Thyroid gland (tissue), 4 donors: ENCODE measurements at places on chromosomes 1 and 21. TPM values are rescaled to one million over a fixed set of nuclear protein-coding genes. Genes with fewer than 3 reads are reported as not detected.

Gene DNAJC6
- 9.2 TPM for total RNA-seq

Gene DOP1B
- 16.2 TPM for total RNA-seq

GRCh38 chr1:9253453-9254105 lies 19.0 kb downstream of the H6PD start:
- no peak for DNase-seq
- H3K36me3 ChIP-seq, result no peaks in the 10 kb centered on the region
- H3K27ac ChIP-seq, result no peak overlapping the region
- peaks cover 23% of the 10 kb centered on the region for H3K4me1 ChIP-seq

- no peaks in the 10 kb centered on the region for H3K27me3 ChIP-seq
- H3K4me1 ChIP-seq, result no peaks in the 10 kb centered on the region
- H3K27ac ChIP-seq, result no peak overlapping the region
- H3K36me3 ChIP-seq, result peaks cover 6% of the 10 kb centered on the region
Observed at GRCh38 chr1:92343061-92343460, 44.2 kb downstream of the RPAP2 start.

DNA sequence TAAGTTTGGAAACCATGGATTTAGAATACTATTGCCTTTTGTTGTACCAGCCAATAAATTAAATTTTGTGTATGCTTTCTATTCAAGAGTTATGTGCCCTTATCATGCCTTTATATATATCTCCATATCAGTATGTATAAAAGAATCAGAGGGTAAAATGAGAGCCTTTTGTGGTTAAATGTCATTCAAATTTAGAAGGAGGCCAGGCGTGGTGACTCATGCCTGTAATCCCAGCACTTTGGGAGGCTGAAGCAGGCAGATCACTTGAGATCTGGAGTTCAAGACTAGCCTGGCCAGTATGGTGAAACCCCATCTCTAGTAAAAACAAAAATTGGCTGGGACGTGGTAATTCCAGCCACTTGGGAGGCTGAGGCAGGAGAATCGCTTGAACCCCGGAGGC lies 88.9 kb downstream of the XPR1 start:
- H3K36me3 ChIP-seq, result no peaks in the 10 kb centered on the region
- no peak for DNase-seq
- H3K27me3 ChIP-seq, result no peaks in the 10 kb centered on the region
- no peak overlapping the region for H3K4me3 ChIP-seq
- H3K27ac ChIP-seq, result no peak overlapping the region

DNA sequence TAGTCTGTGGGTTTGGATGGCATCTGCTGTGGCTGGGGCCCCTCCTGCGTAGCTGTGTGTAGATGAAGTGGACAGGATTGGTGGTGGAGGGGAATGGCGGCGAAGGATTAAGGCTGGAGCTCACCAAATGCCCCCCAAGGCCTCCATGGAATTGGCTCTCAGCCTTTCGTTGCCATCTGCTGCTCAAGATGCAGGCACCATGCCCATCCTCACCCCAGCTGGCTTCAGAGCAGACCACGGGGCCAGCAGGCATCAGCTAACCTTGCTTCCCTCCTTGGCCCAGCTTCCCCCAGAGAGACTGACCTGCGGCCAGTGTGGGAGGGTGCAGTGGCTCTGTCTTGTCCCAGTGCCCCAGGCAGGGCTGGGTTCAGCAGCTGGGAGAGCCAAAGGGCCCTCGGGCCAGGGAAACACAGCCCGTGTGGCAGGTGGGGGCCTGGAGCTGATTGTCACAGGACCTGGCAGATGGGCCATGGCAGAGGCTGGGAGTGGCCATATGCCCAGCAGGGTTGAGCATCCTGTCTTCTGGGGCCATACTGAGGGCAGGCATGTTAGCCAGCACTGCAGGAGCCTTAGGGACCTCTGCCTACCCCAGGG lies 66.8 kb upstream of the ACTL8 start:
- no peaks in the 10 kb centered on the region for H3K4me1 ChIP-seq
- no peaks in the 10 kb centered on the region for H3K27me3 ChIP-seq
- peaks cover 3% of the 10 kb centered on the region for H3K36me3 ChIP-seq
- no peak overlapping the region for H3K27ac ChIP-seq
- no peak overlapping the region for H3K4me3 ChIP-seq

Gene SLC1A7
- 0.13 TPM for total RNA-seq

DNA sequence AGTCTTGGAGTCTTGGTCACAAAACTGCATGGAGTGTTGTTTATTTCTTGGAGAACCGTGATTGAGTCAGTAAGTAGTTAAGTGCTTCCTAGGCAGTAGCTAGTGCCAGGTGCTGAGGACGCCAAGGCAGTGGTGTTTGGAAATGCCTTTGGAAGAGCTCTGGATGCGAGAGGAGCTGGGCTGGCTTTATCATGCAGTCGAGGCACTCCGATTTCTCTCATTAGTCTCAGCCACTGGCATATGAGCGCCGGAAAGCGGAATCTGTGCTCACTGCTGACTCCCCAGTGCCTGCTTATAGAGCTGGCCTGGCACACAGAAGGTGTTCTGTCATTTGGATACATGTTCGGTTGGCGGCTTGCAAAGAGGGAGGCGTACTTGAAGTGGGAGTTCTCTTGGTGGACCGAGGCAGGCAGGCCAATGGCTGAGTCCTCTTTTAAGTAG lies 3.6 kb downstream of the TENT5C start:
- no peak overlapping the region for H3K4me3 ChIP-seq
- no peaks in the 10 kb centered on the region for H3K36me3 ChIP-seq
- no peaks in the 10 kb centered on the region for H3K27me3 ChIP-seq

- no peaks in the 10 kb centered on the region for H3K4me1 ChIP-seq
- no peak overlapping the region for H3K27ac ChIP-seq
- H3K27me3 ChIP-seq, result no peaks in the 10 kb centered on the region
Observed at GRCh38 chr1:173302890-173303829, 96.0 kb upstream of the TNFSF4 start.

DNA sequence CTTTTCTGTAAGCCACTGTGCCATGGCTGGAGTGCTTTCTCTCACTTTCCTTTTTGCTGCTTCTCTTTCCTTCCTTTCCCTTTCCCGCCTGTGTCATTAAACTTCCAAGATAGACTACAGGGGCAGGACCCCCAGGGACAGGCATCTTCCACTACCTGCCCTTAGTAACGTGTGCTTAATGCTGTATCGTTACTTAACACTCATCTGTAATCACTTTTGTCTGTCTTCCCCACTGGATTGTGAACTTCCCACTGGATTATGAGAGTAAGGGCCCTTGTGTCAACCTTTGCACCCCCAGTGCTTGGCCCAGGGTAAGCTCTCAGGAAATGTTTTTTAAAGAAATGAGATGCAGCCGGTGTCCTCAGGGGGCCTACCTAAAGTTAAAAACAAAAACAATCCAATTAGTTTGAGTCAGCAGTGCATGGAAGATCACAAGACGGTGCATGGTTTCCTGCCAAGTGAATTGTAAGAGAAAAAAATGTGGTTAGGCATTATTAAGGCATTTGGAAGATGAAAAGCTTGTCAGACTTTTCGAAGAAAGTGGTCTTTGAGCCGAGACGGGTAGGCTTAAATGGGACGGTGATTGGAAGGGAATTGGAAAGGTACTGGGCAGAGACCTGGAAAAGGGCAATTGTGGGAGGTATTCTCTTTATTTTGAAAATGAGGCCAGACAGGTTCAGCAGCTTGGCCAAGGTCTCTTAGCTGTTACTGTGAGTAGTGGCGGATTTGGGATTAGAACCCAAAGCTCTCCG lies 958 bp downstream of the LYPLAL1 start:
- H3K4me1 ChIP-seq, result peaks cover 30% of the 10 kb centered on the region
- peak overlapping the region; percentile 31 for H3K4me3 ChIP-seq
- H3K27ac ChIP-seq, result peak overlapping the region; percentile 95
- H3K27me3 ChIP-seq, result no peaks in the 10 kb centered on the region
- H3K36me3 ChIP-seq, result no peaks in the 10 kb centered on the region

Gene IGSF5
- 0.49 TPM for total RNA-seq

- H3K4me3 ChIP-seq, result peak within 1 kb of the TSS; percentile 18
- H3K4me1 ChIP-seq, result peaks cover 5% of the 10 kb centered on the region
- H3K27me3 ChIP-seq, result no peaks in the 10 kb centered on the region
- H3K27ac ChIP-seq, result no peak within 1 kb of the TSS
- H3K36me3 ChIP-seq, result no peaks in the 10 kb centered on the region
- DNase-seq, result peak; percentile 76
Observed at GRCh38 chr1:15246960-15247614, at the start of gene FHAD1. FHAD1 (plus strand) TSS chr1:15247223; CDS start chr1:15251785, 4,562 bp downstream.

DNA sequence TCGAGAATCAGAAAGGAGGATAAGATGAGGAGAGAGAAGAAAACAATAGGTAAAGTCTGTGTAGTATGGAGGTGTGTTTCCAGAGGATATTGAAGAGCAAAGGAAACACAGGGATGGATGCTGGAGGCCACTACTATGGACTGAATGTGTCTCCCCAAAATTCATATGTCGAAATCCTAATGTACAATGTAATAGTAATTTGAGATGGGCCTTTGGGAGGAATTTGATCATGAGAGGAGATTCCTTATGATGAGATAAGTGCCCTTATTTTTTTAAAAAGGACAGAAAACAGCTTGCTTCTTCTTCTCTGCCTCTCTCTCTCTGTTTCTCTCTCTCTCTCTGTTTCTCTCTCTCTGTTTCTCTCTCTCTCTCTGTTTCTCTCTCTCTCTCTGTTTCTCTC lies 602.2 kb upstream of the ADAMTS5 start:
- H3K4me3 ChIP-seq, result no peak overlapping the region
- no peak overlapping the region for H3K27ac ChIP-seq
- no peaks in the 10 kb centered on the region for H3K27me3 ChIP-seq
- H3K4me1 ChIP-seq, result no peaks in the 10 kb centered on the region

GRCh38 chr1:173195596-173196088 lies 11.5 kb downstream of the TNFSF4 start:
- H3K4me3 ChIP-seq, result no peak overlapping the region
- peak; percentile 42 for DNase-seq
- no peak overlapping the region for H3K27ac ChIP-seq
- H3K4me1 ChIP-seq, result peaks cover 11% of the 10 kb centered on the region

GRCh38 chr21:30831194-30831765 lies 1.7 kb upstream of the KRTAP7-1 start:
- H3K4me3 ChIP-seq, result no peak overlapping the region
- DNase-seq, result no peak
- no peak overlapping the region for H3K27ac ChIP-seq

DNA sequence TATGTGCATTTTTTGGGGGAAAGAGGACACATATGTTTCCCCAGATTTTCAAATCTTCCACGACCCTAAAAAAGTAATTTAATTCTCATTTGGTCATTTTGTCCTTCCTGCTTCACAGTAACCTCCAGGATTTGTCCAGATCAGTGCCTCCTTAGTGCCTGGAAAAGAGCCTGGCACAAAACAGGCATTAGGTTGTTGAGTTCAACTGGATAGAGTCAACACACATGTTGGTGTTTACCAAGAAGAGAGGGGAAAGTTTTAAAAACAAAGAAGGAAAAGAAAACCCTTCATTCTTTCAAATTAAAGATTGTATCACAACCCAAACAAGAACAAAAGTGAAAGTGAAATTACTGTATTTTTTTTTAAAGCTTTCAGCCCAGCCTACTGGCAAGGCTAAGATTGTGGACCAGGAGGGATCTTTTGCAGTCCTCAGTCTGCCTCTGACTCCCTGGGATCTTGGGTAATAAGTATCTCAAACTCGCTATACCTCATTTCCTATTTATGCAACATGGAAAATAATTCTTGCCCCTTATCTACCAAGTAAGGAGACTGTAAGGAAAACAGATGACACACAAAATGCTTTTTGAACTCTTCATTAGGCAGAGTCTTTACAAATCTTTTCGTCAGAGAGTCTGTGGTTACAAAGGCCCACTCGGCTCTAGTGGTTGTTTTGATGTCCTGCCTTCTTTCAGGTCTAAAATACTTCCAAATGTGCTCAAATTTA lies 57.8 kb downstream of the ZNF281 start:
- H3K4me3 ChIP-seq, result no peak overlapping the region
- H3K27me3 ChIP-seq, result no peaks in the 10 kb centered on the region
- peaks cover 6% of the 10 kb centered on the region for H3K4me1 ChIP-seq
- no peak overlapping the region for H3K27ac ChIP-seq
- no peak for DNase-seq

DNA sequence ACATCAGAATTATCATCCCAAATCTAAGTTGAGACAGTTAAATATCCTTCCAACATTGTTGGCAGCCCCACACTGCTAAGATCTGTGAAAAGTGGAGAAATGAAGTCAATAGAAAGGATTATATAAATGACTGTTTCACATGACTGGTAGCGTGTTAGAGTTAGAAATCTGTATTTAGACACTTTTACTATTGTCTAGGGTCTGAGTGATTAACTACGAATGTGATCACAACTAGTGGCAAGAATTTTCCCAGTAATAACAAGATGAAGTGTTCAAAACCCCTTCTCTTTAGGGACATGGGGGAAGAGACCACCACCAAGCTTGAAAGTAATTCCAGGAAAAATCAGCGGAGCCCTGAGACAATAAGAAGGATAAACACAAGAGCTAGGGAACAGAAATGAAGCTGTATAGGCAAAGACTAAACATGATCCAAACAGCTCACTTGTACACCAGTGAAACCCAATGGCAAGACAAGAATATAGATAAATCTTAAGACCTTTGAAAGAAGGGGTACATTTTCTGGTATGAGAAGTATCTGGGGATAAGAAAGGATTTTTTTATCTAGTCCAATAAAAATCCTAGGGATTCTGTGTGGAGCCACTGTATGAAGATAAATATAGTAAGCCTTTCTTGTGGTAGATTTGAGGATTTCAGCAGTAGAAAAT lies 646.6 kb upstream of the USP24 start:
- DNase-seq, result no peak
- no peaks in the 10 kb centered on the region for H3K36me3 ChIP-seq
- H3K27ac ChIP-seq, result no peak overlapping the region
- no peak overlapping the region for H3K4me3 ChIP-seq
- H3K4me1 ChIP-seq, result peaks cover 21% of the 10 kb centered on the region

Gene TRPM2
- total RNA-seq, result 0.98 TPM

DNA sequence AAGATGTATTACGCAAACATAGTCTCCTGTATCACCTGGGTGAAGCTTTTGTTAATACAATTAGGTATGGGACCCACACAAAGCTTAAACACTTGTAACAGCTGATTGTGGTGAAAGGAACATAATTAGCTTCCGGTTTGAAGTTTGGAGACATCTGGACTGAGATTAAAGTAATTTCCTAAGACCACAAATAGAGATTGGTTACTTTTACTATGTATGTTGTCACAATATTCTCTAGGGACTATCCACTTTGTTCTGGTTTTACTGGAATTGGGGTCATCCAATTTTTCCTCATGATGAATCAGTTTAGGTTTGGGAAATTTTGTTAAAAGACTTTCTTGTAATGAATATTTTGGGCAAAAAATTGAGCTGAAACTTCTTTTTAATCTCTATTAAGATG lies 71.8 kb upstream of the SAMSN1 start:
- no peak overlapping the region for H3K27ac ChIP-seq
- no peak overlapping the region for H3K4me3 ChIP-seq
- no peaks in the 10 kb centered on the region for H3K27me3 ChIP-seq
- no peaks in the 10 kb centered on the region for H3K36me3 ChIP-seq
